ENCODE measurements at places on chromosomes 2 and 18. TPM values are rescaled to one million over a fixed set of nuclear protein-coding genes. Genes with fewer than 3 reads are reported as not detected.
A peak's percentile ranks its signal among the peaks of the same experiment; 100 is the strongest.

Gene RAPH1
- 1.5 TPM for polyA plus RNA-seq

DNA sequence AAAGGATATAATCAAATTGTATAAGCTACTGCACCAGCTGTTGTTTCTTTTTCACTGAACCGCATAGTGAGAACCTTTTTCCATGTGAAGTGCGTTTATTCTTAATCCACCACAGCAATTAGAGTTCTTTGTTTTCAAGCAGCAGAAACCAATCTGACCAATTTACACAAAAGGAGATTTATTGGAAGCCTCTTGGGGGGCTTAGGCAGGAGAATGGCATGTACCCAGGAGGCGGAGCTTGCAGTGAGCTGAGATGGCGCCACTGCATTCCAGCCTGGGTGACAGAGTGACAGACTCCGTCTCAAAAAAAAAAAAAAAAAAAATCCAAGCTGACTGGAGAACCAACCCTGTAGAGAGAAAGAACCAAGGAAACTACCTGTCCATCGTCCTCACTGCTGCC is 10.0 kb downstream of the ADNP2 start:
- DNase-seq: no peak

GRCh38 chr2:223696719-223697118 is 94.6 kb upstream of the SCG2 start:
- peak; percentile 96 for DNase-seq

DNA sequence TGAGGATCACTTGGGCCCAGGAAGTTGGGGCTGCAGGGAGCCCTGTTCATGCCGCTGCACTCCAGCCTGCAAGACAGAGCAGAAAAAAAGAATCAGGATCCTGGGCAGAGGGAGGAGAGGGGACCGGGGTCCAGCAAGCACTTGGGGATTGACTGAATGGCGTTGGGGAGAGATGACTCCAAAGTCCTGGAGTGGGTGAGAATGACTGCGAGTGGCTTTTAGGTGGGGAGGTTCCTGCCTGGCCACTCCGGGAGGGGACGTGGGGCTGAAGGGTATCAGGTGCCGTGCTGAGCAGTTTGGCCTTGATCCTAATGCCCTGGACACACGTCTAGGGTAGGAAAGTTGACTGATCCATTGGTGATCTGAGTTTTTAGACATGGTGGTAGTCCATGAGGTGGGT is 3.5 kb upstream of the NFATC1 start:
- DNase-seq: no peak

DNA sequence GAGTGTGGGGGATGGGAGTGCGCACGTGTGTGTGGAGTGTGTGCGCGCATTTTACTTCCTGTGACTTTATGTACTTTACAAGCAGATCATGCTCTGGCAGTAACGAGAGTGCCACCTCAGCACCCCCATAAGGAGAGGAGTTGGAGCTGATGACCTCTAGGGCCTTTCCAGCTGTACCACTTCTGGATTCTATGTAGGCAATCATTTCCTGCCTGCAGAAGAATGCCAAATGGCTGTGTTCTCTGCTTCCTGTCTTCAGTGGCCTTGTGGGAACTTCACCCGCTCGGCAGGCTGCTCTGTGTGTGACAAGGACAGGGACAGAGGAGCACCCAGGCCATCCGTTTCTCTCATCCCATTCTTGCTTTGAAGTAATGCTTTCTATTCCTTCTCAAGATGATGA is 22.8 kb upstream of the ZNF385B start:
- DNase-seq: no peak

DNA sequence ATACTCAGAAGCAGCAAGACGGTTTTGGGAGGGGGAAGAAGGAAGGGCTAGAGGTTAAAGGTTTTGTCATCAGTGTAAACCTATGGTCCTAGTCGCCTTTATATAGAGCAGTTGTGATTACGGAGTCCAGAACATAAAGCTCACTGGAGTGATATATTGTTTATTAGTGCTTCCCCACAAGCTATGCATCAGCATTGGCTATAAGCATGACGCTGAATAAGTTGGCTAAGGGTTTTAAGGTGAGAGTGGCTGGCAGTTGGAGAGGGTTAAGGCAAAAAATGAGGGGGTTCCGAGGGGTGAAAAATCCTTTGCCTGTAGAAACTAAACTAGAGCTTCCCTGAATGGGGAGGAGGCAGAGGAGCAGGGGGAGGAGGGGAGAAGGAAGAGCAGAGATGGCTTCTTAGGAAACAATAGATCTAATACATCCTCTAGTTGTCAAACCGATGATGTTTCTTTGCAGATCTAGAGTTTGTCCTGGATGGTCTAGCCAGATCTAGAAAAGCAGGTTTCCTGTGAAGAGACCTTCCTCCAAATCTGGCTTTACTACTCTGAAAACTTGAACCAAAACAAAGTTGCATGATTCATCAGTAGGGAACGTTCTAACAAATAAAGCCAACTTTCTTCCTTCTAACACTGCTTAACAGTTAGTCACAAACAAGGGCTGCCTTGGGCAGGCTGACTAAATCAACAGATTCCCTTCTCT is 2.5 kb downstream of the KLF7 start:
- peak; percentile 96 for DNase-seq

Gene TEX44
- not detected for polyA plus RNA-seq

GRCh38 chr2:47662552-47662951 is 120.4 kb upstream of the MSH6 start:
- DNase-seq: no peak

Gene B3GNT7
- 0.07 TPM for polyA plus RNA-seq

Gene CD226
- 0.14 TPM for polyA plus RNA-seq

Gene NAGK
- 85.0 TPM for polyA plus RNA-seq

DNA sequence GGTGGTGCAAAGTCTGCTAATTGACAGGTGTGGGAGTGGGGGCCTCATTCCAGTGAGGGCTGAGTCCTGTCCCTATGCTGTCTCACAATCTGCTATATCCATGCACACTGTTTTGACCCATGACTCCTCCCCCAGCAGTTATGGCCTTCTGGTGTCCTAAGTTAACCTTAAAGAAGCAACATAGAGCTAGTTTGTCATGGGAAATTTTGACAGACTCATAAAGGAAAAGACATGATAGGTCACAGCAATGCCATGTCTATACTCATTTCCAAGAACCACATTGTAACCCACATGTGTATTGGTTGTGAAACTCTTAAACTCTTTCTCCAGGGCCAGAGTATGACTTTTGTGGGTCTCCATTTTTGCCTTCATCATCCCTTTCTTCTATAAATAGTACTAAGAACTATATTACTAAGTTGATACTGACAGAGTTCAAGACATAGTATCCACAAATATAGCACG is 78.2 kb upstream of the SLC1A4 start:
- no peak for DNase-seq

DNA sequence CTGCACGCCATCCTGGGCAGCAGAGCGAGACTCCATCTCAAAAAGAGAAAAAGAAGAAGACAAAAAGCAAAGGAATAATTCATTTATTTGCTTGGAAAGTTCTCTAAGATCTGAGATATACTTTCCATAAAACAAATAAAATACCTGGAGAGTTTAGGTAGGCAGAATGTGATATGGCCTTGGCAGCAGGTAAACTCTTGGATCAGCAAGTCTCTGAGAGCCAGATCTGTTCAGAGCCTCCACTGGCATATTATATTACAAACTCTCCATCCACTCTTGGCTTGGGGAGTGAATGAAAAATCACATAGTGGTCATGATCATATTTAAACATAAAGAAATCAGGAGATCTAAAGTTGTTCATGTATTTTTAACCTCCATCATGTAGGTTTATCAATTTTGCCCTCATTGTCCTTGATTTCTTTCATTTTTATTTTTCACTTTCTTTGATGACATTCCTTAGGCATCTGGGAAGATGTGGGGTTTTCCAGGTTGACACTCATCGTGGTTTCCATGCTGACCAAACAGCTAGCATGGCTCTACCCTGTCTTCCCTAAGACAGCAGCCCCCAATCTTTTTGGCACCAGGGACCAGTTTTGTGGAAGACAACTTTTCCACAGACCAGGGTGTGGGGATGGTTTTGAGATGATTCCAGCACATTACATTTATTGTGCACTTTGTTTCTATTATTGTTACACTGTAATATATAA is 10.2 kb downstream of the LRRFIP1 start:
- no peak for DNase-seq

GRCh38 chr18:8635087-8635486 is 25.9 kb downstream of the RAB12 start:
- DNase-seq: no peak

Gene CABYR
- 6.8 TPM for polyA plus RNA-seq

DNA sequence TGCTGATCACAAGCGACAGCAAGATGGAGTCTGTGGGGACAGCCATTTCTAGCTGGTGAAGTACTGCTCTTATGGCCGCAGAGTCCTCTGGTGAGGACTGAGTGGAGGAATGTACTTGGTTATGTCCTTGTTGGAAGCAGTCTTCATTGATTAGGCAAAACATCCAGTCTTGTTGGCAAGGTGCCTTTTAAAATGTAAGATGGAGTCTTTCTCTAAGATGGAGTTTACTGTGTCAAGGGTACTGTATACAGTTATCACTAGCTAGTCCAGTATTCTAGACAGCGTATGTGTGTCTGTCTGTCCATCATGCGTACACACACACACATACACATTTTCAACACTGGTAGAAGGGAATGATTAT is 74.8 kb downstream of the NPAS2 start:
- no peak for DNase-seq

DNA sequence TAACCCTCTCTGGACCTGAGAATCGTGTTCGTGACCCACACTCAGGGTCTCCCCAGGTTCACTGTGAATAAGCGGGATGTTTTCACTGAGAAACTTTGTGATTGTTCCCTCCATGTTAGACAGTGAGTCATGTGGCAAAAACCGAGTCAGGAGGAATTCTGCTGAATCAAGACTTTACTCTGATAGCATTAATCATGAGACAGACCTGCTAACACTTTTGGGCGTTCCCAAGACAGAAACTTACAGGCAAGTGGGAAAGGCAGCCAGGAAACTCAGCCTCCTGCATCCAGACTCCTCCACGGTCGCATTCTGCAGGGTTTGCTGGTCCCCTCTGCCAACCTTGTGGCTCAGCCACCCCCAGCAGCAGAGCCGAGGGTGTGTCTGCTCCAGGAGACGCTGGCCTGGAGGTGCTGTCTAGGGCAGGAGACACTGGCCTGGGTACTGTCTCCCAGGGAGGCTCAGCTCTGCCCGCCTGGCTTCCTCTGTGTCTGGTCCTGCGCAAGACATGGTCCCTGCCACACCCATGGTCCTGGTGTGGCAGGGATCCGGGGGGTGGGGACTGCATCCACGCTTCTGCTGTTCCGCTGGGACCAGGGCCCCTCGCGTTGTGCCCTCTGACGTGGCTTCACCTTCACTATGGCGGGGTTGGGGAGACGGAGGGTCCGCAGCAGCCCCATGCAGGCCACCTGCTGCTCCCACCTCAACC is 177.4 kb downstream of the TWIST2 start:
- DNase-seq: peak; percentile 76

DNA sequence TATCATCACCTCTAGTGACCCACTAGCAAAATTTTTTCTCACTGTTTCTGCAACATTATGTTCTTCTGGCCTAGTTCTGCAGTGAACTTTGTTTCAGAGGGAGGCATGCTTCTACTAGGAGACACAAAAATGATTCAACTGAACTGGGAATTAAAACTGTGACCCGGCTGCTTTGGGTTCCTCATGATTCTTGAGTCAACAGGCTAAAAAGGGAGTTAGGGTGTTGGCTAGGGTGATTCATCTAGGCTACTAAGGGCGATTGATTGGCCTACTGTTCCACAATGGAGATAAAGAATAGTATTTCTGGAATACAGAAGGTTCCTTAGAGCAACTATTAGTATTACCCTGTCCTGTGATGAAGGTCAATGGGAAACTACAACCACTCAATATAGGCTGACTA is 179.5 kb downstream of the PPP1R1C start:
- DNase-seq: peak; percentile 44

- no peak for DNase-seq
Measured at GRCh38 chr2:207241198-207241597, 75.5 kb upstream of the KLF7 start.

Gene TMEM178A
- polyA plus RNA-seq: 0.04 TPM

- no peak for DNase-seq
Measured at GRCh38 chr2:220373878-220374277, 746.4 kb downstream of the SLC4A3 start.

DNA sequence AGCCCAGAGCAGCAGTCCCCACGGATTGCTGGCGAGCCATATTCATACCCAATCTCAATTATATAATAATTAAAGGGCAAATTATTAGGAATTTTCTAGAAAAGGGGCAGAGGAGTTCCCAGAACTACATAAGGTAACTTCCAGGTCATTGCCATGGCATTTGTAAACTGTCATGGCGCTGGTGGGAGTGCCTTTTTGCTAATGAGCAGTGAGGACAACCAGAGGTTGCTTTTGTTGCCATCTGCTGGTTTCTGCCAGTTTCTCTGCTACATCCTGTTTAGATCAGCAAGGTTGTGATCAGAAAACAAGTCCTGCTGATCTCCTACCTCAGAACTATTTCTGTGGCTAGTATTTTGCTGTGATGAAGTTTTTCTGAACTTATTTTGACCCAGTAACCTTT is 159.8 kb upstream of the PIEZO2 start:
- DNase-seq: no peak

Gene REG3A
- polyA plus RNA-seq: not detected

Gene CD207
- not detected for polyA plus RNA-seq

DNA sequence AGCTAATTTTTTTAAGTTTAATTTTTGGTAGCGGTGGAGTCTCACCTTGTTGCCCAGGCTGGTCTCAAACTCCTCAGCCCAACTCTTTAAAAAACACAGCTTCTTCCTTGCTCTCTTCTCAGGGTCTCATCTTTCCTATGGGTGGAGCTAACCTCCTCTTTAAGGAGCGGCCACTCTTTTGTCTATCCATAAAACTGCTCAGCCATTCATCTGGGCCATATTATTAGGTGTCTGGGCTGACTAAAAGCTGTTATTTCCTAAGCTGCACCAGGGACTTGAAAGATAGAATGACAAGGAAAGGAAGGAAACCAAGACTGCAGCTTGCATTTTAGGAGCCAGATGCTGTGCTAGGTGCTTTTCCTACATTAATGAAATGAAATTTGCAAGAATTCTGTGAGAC is 35.8 kb upstream of the THOC1 start:
- no peak for DNase-seq

Gene TEX261
- polyA plus RNA-seq: 32.6 TPM

- no peak for DNase-seq
Measured at GRCh38 chr2:239037559-239037910, 189.7 kb downstream of the TWIST2 start.

Gene TEKT4
- polyA plus RNA-seq: not detected

DNA sequence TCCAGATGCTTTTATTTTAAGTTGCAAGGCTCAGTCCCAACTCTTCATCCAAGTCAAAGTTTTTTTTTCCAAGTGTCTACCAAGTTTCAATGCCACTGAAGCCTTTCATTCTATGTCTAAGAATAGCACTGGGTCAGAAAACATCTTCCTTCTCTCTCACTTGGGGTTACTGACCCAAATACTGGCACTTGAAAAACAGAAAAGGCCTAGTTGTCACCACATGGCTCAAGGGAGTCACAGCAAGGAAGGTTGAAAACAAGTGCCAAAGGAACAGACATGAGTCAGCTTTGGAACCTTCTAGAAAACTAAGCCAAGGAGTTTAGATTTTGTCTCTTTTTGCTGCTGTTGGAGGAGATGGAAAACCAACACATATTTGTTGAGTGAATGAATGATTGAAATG is 146.5 kb downstream of the COPS8 start:
- no peak for DNase-seq
